Fibroblast of villous mesenchyme (primary cell): ENCODE measurements at places on chromosomes 3 and 15. TPM values are rescaled to one million over a fixed set of nuclear protein-coding genes. Genes with fewer than 3 reads are reported as not detected.
A peak's percentile ranks its signal among the peaks of the same experiment; 100 is the strongest.

The GPR171 gene
- not detected in 2 replicates for total RNA-seq

The IL16 gene
- 0.32 TPM in 1 of 2 replicates, not detected in the other for total RNA-seq

The XCR1 gene
- not detected in 2 replicates for total RNA-seq

DNA sequence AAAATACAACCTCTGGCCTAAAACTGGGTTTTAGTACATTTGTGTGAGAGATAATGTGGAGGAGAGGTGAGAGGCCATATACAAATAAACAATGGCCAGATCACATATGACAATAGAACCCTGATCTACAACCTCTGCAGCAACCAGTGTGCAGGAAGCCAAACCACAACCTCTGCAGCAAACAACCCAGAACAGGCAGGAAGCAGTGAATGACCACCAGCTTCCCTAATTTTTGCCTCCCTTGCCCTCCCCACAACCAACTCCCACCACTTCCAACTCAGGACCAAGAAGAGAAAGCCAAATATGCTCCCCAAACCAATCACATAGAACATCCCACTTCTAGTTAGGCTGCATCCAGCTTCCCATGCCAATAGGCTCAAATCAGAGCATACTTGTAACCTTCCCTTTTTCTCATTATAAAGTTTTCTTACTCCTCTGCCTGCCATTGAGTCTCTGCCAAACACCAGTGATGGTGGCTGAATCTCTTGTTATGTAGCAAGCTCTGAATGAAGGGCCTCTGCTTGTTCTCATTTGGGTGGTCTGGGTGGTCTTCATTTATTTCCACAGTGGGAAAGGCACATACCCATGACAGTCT lies 102.6 kb upstream of the GAP43 start:
- no peak for DNase-seq

DNA sequence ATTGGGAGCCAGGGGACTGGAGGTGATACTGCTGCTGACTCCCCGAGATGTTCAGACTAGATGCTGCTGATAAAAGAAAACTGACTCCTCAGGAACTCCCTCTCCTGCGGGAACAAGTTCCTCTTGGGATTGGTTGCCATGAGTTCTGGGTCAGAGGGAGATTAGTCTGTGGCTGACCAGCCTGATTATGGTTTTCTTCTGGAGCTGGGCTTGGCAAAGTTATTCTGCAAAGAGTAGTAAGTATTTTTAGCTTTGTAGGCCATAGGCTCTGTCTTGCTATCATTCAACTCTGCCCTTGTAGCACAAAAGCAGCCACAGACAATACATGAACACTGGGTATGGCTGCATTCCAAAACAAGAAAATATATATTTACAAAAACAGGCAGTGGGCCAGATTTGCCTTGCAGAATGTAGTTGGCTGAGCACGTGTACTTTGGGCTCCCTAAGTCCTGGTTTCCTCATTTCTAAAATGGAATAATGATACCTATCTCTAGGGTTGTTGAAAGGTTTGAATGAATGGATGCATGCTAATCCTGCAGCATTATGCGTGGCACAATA lies 796.8 kb downstream of the AGBL1 start:
- no peak for DNase-seq

GRCh38 chr3:155554777-155555451 lies 190.0 kb downstream of the PLCH1 start:
- no peak for DNase-seq

DNA sequence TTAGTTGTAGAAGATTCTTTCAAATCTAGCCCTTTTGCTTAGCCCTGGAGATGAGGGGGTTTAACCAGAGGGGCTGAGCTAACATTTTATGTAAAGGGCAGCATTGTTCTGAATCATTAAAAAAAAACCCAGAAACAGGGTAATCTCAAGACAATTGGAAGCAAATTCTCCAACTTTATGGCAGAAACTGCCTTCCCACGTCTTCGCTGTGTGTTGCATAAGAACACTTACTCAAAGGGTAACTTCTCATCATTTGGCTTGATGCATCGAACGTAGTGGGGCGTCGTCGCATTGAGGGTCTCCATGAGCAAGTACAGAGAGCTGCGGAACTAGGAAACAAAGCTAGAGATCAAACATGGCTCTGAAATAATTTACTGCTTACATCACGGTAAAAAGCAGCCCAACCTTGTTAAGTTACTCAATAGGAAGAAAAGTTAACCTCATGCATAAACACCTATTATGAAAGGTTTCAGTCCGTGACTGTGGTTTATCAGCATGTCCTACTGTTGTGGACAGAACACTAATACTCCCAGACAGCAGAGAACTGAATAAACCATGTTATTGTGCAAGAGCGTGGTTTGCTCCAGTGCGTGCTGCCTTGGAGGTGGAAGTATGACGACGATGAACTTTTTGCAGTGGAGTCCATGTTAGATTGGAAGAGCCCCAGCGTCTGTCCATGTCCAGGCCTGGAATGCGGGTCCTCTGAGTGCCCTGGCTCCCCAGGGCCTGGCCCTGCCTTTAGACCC lies 48.7 kb downstream of the MYO5C start:
- peak; percentile 86 for DNase-seq

DNA sequence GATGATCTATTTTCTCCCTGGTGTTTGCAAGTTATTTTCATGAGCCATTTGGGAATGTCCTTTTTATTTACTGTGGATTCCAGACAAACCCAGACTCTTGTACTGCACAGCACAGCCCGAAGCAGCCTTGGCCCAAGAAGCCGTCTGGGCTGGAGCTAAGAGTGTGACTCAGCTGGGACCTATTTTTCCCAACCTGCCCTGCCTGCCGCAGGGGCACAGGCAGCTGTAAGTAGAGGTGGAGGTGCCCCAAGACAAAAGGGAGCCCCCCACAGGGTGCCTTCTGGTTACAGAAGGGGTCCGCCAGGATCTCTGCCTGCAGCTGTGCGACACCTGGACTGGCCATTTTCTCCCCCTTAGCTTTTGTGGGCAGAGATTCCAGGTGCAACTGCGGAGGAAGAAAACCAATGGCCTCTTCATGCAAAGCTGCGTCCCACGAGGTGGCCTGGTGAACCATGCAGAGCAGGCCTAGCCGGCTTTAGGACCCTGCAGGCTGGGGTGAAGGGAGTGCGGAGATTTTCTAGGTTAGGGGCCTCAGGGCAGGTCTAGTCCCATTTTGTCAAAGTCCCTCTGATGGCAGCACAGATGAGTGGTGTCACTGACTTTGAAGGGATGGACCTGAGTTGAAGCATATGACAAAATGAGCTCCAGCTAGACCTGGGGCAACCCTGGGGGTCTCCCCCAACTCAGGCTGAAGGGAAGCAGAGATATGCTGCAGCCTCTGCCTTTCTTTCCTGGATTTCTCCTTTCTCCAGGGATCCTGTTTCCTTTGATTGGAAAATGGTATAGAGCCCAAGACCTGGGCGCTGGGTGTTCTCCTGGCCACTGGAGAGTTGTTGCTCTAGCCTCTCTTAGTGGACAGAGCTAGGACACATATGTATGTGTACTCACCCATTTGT lies 131.2 kb downstream of the KLF13 start:
- peak; percentile 92 for DNase-seq

DNA sequence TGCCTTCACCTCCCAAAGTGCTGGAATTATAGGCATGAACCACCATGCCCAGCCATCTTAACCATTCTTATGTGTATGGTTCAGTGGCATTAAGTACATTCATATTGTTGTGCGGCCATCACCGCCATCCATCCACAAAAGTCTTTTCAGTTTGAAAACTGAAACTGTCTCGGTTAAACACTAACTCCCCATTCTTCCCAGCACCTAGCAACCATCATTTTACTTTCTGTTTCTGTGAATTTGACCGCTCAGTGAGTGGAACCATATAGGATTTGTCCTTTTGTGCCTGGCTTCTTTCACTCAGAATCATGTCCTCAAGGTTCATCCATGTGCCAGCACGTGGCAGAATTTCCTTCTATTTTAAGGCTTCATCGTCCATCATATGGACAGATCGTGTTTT lies 5.8 kb downstream of the MCM2 start:
- no peak for DNase-seq

DNA sequence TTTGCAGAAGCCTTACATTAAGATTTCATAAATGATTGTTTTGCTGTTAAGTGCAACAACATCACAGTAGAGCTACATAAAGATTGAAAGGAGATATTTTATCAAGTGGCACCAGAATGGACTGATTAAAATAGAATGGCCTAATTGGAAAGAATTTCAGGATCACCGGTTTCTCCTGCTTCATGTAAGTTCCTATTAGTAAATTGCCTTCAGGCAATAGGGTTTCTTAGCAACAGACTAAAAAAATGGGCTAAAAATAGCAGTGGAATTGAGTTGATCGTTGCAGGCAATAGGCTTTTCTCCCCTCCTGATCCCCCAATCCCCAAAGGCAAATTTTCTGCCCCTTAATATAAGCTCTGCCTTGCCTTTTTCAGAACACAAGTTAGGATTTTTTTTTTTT lies 917 bp downstream of the LNP1 start:
- DNase-seq: peak; percentile 47

DNA sequence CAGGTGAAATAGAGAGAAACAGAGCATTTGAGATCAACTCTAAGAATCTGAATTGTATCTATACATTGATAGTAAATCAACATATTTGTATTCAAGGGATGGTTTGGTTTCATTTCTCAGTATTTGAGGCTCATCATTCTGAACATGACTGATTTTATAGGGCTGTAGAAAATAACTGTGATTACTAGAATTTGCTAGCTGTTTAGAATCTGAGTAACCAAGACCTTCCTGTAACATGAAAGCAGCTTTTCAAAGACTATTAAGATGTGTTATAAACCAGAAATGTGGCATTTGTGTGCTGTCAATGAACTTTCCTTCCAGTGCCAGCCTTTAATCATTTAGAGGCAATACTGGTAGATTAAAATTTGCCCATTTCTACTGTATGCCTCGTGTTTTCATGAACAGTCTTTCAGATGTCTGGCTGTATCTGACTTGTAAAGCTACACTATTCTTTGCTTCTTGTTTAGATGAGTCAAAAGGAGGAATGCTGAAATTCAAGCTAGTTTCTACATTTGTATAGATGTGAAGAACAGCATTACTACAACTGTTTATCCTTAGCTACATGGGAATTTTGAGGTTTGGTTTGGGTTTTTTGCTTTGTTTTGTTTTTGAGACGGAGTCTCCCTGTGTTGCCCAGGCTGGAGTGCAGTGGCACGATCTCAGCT lies 137.3 kb upstream of the BHLHE40 start:
- DNase-seq: peak; percentile 47

DNA sequence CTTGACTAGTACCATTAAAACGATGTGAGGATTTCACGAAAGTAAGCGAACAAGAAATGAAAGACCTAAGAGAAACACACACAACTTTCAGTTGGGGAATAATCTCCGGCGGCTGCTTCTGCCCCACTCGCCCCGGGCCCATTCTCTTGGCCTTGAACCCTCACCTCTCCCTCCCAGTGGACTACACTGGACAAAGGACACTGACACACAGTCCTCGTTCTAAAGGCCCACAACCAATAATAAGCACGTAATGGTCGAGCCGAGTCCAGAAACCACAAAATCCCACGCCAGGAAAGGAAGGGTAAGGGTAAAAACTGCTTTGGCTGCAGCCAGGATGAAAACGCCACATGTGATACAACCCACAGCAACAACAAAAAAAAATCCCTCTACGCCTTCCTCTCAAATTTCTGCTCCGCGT lies 469 bp downstream of the ZNF770 start:
- no peak for DNase-seq

DNA sequence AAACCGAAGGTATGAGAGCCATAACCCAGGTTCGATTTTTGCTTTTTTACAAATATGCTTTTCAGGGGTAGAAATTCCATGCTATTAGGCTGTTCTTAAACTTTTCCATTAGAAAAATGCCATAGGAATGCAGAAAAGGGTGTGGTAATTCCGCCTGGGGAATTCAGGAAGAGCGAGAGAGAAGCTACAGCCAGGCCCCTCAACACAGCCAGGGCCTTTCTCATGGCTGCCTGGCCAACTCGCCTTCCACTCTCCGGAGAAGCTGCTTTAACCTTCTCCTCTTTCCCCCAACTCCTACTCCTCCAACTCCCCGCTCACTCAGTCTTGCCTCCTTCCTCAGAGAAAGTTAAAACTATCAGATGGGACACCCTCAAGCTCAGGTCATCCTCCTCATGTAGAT lies 9.1 kb upstream of the TICRR start:
- DNase-seq: peak; percentile 16

DNA sequence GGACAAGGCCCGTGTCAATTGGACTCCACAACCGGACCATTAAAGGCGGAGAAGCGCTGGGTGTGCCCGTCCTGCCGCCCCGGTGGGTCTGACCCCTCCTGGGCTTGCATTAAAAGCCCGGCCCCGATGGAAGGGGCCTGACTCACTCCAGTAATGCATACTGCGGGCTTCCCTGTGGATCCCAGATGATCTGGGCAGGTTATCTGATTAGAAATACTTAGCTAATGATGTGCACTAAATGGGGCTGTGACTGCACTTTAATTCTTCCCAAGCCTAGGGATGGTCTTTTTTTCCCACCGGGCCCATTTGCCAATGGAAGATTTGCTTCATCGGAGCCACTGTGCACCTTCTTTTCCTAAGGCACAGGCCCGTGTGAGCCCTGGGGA lies 124.9 kb downstream of the TMEM266 start:
- no peak for DNase-seq

DNA sequence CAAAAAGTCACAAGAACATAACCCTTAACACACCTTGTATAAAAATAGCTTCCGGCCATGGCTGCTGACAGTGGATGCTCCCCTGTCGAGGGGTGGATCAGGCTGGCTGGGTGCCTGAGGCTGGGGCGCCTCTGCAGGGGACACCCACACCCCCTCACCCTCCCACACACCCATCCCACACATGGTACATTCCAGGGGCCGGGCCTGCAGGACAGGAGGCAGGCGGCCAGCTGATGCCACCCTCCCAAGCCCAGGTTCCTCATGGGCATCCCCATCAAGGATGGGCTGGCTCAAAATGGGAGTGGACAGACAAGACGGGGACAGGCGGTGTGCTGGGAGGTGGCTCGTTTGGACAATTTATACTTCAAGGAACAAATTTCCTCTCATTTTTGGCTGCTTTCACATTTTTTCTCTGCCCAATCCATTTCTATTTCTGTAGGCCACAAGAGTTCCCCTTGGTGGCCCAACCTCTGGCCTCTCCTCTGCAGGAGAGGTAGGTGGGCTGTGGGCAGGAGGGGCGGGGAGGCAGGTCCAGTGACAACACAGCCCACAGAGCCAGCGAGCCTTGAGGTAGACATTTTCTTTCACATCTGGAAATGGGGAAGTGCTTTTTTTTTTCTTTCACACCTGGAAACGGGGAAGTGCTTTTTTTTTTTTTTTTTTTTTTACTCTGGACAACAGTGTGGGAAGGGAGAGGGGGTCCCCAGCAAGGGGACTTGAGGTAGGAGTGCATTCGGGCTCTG lies 23.3 kb downstream of the RNU5B-1 start:
- no peak for DNase-seq

DNA sequence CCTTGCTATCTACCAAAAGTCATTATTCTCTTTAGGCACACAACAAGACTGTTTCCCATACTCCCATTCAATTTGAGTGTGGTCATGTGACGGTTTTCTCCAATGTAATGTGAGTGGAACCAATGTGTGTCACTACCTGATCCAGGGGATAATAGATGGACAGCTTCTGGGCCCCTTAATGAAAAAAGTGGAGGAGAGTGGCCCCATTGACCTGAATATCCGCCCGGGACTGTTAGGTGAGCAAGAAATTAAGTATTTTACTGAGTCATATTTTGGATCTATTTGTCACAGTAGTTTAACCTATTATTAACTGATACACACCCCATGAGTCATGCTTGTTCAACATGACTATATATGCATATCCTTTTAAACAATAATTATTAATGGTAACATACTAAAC lies 15.1 kb upstream of the ARID3B start:
- DNase-seq: no peak
